ENCODE measurements at places on chromosomes 5 and 9.

DNA sequence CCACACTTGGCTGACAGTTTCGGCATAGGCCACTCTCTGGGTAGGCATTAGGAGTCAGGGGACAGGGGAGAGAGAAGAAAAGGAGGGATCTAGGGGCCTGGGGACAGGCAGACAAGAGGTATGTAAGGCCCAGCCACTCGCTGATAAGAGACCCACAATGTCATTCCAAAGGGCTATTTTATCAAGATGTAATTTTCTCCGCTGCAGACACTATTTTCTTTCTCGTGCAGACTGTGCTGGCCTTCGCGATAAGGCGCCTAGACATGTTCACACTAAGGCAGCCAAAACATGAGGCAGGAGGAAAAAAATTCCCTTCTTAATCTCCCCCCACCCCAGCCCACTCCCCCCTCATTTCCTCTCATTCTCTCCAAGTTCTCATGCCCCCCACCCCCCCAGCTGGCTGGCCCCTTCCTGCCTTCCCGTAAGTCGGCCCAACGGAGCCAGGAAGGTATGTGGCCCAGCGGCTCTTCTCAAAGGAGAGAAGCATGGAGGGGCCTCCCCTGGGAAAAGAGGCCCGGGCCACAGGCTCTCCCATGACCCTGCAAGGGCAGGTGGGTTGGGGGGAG lies 44.9 kb upstream of the SYNPO start:
- no peak for DNase-seq

- peak; percentile 79 for DNase-seq
Observed at GRCh38 chr5:177133853-177134696, 502 bp downstream of the NSD1 start.

DNA sequence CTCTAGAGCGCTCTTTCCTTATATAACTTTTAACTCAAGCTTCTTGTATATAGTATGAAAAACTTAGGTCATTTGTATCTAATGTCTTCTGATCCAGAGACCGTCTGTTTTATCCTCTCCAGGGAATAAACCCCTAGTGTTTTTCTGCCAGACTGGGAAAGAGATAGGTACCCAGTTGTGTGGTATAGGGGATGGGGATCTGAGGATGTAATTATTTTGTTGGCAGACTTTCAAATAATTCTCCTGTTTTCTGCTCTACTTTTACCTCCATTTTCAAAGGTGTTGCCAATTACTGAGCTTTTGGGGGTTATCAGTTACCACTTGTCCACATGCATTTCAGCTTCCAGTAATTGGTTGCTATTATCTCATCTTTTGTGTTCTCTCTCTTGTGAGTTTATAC lies 17.9 kb downstream of the CCDC171 start:
- DNase-seq = no peak

DNA sequence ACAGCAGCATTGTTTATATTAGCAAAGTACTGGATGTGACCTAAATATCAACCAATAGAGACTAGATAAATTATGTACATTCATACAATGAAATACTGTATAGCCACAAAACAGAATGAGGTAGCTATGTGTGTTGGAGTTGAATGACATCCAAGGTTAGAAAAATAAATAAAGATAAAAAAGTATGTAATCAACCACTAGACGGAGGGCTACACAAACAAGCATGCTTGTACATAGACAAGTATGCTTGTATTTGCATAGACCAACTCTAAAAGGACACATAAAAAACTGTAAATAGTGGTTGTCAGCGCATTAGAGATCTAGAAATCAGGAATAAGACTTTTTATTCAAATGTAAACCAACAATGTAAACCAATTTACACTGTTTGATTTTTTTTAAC lies 3.0 kb downstream of the FEM1C start:
- no peak for DNase-seq

- DNase-seq = no peak
Observed at GRCh38 chr5:1874348-1874747, 8.4 kb downstream of the IRX4 start.

DNA sequence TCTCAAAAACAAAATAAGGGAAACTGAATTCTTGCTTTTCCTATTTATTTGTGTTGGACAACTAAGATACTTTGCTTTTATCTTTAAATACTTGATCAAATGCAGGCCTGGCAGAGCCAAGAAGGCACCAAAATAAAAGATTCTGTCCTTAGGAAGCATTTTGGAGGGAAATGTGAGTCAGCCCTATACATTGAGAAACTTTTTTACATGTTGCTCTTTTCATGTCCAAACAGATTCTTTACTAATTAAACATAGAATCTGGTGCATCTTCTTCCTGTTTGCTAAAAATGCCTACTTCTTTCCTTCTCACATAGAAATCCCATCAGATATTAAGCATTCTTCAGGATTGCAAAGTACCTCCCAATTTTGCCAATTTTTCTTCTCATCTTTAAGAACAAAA lies 1160.4 kb downstream of the EFNA5 start:
- no peak for DNase-seq

DNA sequence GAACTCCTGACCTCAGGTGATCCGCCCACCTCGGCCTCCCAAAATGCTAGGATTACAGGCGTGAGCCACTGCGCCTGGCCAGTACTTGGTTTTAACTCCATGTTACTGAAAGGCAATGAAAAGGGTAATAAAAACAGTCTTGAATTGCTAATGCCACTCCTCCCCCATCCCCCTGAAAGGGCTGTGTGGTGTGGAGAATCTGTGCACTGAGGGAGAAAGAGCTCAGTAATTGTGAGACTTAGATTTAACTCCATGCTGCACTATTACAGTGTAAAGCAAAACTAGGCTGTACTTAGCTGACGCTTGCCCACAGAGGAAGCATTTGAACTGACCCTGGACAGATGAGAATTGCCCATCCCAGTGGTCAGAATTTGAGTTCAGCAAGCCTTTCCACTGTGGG lies 1662.4 kb upstream of the ACO1 start:
- DNase-seq = no peak

DNA sequence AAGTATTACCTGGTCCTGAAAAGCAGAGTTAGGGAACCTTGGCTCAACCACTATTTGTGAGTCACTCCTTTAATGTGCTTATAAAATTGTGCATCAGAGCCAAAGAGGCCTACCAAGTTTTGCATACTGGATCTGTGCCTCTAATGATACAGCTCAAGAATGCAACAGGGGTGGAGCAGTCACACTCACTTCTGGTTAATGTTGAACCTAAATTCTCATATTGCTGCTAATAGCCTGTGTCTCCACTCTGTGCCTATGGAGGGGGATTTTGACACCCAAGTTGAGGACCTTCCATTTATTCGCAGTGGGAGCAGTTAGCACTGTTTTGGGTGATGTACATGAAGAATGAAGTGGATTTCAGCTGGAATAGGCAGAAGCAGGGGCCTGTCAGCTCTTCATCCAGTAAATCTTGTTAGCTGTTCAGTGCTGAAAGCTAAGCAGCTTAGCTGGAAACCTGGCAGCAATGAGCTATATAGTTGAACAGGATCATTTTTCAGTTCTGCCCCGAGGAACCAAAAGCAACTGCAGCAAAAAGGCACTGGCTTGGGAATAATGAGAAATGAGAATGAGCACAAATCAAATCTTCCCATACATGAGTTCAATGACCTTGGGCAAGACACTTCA lies 9.7 kb downstream of the SH3TC2 start:
- no peak for DNase-seq

GRCh38 chr5:42573386-42573785 lies 150.1 kb downstream of the GHR start:
- DNase-seq = no peak

DNA sequence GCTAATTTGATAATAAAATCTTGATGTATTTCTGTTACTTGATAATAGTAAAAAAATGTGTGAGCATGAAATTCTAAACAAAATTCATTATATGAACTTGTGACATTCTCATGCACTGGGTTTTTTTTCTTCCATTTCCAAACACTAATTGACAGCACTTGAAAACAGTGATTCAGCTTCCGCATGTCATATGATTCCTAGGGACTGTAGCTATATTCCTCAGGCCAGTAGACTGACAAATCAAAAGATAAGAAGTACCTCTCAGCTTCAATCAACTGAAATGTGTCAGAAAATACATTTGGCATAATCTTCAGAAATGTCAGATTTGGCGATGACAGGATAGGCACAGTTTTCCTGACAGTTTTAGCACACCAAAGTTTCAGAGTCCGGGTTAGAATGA lies 52.5 kb downstream of the EFNA5 start:
- no peak for DNase-seq

- DNase-seq = no peak
Observed at GRCh38 chr5:33531824-33532223, 91.1 kb downstream of the TARS1 start.

GRCh38 chr5:74303578-74303977 lies 336.9 kb downstream of the ENC1 start:
- no peak for DNase-seq

- DNase-seq = no peak
Observed at GRCh38 chr5:57791875-57792274, 309.3 kb upstream of the ACTBL2 start.

- DNase-seq = no peak
Observed at GRCh38 chr9:6646293-6646636, 736 bp upstream of the GLDC start.

DNA sequence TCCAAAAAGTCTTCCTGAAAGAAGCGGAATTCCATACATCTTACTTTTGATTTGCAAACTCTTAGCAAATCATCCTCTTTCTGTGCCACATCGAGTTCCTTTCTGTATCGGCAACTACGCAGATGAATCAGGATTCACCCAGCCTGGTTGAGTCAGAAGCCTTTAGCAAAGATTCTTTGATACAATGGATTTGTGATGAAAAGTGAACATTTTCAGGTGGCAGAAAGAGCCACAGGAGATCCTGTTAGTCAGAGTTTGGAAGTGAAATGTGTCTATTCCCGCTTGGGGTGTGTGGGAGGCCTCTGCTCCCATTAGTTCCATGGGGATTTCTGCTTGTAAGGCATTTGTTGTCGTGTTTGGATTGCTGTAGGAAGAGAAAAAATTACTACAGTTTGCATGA lies 351.8 kb upstream of the WWC1 start:
- DNase-seq = no peak

DNA sequence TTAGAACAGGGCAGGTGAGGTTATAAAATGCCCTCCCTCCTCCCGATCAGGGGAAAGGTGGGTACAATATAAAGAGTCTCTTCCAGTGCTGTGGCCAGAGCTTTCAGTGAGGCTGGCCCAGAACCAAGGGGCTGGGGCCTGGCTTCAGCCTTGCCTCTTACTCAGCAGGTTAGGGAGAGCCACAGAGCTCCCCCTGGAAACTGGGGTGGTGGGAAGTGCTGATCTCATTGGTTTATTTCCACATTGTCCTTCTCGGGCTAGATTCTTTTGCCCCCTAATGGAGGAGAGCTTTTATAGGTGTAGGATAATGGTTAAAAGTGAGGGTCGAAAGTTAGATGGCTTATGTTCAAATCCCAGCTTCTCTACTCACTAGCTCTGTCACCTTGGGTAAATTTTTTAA lies 186.7 kb upstream of the TBC1D2 start:
- peak; percentile 33 for DNase-seq

DNA sequence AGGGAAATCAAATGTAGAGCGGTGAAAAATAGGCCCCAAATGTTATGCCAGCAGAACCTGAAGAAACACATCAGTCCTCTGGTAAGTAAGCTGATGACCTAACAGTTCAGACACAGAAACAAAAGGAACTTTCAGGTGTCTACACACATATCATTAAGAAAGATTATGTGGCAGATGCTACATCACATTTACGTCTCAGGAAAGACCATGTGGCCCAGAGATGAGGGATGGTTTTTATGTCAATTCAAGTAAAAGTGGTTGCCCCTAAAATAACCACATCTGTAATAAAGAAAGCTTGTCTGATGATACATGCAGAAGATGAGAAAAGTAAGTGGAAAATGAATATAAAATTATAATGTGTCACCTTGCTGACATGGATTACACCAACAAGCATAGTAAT lies 31.4 kb downstream of the GNAQ start:
- no peak for DNase-seq

DNA sequence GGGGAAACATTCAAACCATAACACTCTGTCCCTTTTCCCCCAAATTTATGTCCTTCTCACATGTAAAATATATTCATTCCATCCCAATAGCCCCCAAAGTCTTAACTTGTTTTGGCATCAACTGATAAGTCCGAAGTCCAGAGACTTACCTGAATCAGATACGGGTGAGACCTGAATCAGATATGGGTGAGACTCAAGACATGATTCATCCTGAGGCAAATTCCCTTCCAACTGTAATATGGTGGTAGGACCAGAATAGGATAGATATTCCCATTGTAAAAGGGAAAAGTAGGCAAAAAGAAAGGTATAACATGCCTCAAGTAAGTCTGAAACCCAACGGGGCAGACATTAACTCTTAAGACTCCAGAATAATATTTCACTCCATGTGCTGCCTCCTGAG lies 115.6 kb upstream of the CKMT2 start:
- no peak for DNase-seq

GRCh38 chr5:123545506-123545905 lies 33.5 kb downstream of the CSNK1G3 start:
- peak; percentile 26 for DNase-seq

DNA sequence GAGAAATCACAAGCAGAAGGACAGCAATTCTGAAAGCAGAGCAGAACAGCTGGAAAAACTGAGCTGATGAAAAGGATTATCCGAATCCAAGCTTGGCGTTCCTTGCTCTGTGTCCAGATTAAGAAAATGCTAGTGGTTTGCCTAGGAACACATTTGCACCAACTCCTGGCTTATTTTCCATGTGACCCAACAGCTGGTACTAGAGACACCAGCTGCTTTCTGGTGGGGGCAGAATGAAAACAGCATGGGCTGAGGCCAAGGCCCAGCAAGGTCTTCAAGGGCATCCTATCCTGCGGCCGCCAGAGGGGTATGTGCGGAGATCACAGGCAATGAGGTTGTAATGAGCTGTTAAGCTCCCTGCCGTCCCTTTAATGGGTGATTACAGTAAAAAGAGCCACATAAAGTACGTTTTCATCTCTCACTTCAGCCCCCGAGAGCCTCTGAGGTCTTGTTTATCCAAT lies 131.5 kb downstream of the DOCK8 start:
- no peak for DNase-seq

DNA sequence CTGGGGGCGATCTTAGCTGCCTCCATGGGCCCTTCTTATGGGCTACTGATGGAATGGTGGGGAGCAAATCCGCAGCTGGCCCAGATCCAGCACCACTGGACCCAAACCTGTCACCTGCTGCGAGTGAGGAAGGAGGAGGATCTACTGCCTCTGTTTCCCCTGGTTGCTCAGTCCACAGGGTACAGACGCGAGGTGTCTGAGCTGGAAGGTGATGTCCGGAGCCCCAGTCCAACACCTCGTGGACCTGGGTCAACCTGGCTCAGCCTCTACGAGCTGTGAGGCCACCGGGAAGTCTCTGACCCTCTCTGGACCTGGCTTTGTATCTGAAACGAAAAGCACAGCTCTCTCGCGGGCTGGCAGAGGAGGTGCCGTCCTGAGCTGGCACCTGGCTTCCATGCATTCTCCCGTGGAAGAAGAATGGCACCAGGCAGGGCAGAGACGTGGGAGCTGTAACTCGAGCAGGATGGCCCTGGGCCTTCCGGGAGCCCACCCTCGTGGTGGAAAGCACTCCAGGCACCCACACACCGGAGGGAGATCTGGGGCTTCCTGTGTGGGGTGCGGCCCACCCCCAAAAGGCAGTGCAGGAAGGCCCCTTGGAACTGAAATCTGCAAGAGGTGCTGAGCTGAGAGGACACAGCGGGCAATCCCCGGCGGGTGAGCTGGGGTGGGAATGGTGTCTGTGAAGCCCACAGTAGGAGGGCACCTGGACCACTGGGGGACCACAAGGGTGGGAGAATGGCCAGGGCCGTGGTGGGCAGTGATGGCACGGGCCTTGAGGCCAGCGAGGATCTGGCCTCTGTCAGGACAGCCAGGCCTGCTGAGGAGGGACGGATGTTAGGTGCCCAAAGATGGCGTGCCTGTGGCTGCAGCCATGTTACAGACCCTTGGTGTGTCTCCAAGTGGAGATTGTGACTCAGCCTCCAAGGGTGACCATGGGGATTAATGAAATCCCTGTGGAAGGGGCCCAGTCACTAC lies 133.4 kb downstream of the OLFM1 start:
- peak; percentile 7 for DNase-seq
